ENCODE measurements at places on chromosomes 3 and 15. TPM values are rescaled to one million over a fixed set of nuclear protein-coding genes. Genes with fewer than 3 reads are reported as not detected.

- DNase-seq: no peak
These were observed 103.7 kb downstream of the PDZRN3 start for GRCh38 chr3:73520931-73521461.

GRCh38 chr3:125958511-125959316 lies 10.3 kb upstream of the ROPN1B start:
- DNase-seq: no peak

DNA sequence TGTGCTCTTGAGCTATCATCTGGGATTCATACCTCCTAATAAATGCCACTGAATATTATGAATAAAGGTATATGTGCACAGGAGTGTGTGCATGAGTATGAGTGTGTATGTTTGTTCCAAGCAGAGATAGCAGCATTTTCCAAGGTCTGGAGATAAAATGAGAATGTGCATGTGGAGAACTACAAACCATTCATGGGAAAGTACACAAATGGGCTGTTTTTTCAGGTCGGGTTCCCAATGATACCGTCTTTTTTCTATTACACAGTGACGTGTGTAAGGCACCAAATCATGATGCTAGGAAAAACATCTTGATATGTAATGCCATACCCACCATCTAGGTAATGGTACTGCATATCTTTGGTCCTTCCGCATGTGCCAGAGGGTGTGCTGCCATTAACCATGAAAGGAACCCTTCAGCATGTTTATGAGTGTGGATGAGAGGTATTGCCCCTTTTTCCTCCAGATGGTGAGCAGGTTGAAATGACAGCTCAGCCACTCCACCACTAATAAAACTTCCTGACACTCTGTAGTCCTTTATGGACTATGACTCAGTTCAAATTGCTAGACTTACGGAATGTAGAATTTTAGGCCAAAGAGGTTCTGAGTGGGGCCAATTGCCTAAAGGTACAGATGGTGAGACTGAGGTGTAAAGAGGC lies 36.4 kb upstream of the COPB2 start:
- DNase-seq: no peak

GRCh38 chr15:93190238-93190637 lies 101.2 kb upstream of the RGMA start:
- no peak for DNase-seq

DNA sequence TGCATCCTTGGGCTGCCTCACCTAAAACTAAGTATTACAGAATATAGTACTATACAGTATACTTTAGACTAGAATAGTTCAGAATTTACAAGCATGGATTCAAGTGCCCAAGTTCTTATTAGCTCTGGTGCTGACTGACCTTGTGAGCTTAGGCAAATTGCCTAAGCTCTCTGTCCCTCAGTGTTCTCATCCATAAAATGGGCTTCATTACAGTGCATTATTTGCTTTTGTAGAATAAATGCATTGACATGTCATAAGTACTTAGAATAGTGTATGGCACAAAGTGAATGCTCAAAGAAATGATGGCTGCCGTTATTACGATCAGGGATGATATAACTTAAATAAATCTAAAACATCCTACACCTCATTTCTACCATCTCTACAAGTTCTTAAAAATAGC lies 269.7 kb downstream of the FOXP1 start:
- DNase-seq: no peak

- no peak for DNase-seq
These were observed 90.2 kb upstream of the FGF12 start for GRCh38 chr3:192817506-192817905.

- DNase-seq: no peak
These were observed 394.1 kb upstream of the TBL1XR1 start for GRCh38 chr3:177591379-177591778.

GRCh38 chr3:193559100-193559499 lies 4.4 kb upstream of the ATP13A4 start:
- no peak for DNase-seq

DNA sequence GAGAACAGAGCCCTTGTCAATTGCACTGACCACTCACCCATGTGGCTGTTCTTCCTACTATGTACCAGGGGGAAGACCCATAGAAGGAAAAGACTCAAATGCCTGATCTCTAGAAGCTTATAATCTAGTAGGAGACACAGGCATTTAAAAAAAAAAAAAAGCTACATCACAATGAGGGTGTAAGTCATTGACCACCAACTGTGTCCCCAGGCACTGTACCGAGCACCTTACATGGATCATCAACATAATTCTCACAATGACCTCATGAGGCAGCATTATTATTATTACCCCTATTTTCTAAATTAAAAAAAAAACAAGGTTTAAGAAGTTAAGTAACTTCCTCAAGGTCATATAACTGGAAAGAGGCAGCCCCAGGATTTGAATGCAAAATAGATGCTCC lies 247.4 kb downstream of the SHOX2 start:
- no peak for DNase-seq

Gene CCR1
- total RNA-seq: 0.41 TPM

Gene CP
- total RNA-seq: 0.48 TPM

Gene TRANK1
- 5.6 TPM for total RNA-seq

Data from astrocyte (in vitro differentiated cells and primary cell).